ENCODE measurements at places on chromosomes 3 and 15. TPM values are rescaled to one million over a fixed set of nuclear protein-coding genes. Genes with fewer than 3 reads are reported as not detected.

DNA sequence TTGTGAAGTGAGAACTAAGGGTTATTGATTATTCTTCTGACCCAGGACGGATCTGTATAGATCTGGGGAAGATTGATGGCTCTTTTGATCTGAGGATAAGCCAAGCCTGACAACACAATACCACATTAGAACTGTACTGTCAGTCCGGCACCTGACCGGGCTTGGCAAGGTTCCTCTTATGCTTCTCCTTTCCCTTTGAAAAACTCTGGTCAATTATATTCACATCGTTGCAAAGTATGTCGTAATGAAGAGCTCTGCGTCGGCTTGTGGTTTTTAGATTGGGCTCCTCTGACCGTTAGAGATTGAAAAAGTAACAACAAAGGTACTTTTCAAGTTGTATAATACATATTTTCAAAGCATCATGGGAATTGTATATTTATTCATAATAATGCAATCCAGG, 389.8 kb downstream of the NR2F2 start:
- H3K27ac ChIP-seq = no peak overlapping the region
- peaks cover 8% of the 10 kb centered on the region for H3K4me1 ChIP-seq
- no peaks in the 10 kb centered on the region for H3K36me3 ChIP-seq
- DNase-seq = no peak
- H3K27me3 ChIP-seq = no peaks in the 10 kb centered on the region

DNA sequence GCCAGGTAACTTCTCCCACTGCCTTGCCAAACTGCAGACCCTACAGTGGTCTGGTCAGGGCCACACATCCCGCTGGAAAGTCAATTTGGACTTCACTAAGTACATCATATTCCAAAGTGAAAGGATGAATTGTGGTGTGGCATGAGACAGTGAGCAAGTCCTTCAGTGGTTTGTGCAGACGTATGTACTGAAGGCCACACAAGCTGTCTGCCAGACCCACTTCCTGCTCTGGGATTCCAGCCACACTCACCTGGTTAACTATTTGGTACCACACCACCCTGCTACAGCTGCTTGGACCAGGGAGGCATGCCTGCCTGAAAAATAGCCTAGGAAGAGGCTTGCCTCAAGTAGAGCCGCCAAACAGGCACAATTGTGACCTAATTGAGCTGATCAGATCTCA, 94.1 kb upstream of the STRIT1 start:
- DNase-seq = no peak
- no peaks in the 10 kb centered on the region for H3K4me1 ChIP-seq
- no peak overlapping the region for H3K27ac ChIP-seq

The RBP2 gene
- not detected for total RNA-seq

- no peaks in the 10 kb centered on the region for H3K27me3 ChIP-seq
- H3K27ac ChIP-seq = no peak overlapping the region
- no peak overlapping the region for H3K4me3 ChIP-seq
- peaks cover 22% of the 10 kb centered on the region for H3K4me1 ChIP-seq
Observed at GRCh38 chr3:146131616-146132410, 29.2 kb downstream of the PLOD2 start.

- H3K27me3 ChIP-seq = no peaks in the 10 kb centered on the region
- H3K4me1 ChIP-seq = peaks cover 25% of the 10 kb centered on the region
- no peak for DNase-seq
Observed at GRCh38 chr15:51869060-51869421, 39.6 kb downstream of the TMOD3 start.

The PAQR5 gene
- 14.5 TPM for total RNA-seq

The ELL3 gene
- total RNA-seq = 19.2 TPM

The SLC22A13 gene
- total RNA-seq = 0.66 TPM
